Activated CD4-positive, alpha-beta T cell treated with anti-CD3 and anti-CD28 coated beads, Interleukin-2, amount 50 U/mL, for 24 hours (primary cell): ENCODE measurements at places on chromosomes 7 and 10.

GRCh38 chr7:47535704-47536628 lies 45.9 kb downstream of the TNS3 start:
- no peak for DNase-seq

DNA sequence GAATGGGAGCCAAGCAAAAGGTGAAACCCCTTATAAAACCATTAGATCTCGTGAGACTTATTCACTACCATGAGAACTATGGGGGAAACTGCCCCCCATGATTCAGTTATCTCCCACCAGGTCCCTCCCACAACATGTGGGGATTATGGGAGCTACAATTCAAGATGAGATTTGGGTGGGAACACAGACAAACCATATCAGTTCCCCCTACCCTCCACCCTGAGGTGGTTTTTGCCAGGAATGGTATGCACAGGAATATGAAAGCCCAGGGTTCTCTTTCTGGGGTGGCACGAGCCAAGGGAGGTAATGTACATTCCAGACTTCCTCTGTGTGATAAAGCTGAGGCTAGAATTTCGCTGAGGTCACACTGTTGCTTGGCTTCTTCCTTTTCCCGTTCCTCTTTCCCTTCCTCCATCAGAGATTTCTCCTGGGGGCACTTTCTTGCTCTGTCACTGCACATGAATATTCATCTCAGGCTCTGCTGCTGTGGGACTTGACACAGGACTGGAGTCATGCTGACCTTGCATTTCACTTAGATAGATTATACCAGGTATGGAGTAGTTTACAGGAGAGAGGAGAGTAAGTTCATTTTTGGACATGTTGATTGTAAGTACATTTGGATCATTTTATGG lies 347.0 kb upstream of the MTPN start:
- no peak for DNase-seq

DNA sequence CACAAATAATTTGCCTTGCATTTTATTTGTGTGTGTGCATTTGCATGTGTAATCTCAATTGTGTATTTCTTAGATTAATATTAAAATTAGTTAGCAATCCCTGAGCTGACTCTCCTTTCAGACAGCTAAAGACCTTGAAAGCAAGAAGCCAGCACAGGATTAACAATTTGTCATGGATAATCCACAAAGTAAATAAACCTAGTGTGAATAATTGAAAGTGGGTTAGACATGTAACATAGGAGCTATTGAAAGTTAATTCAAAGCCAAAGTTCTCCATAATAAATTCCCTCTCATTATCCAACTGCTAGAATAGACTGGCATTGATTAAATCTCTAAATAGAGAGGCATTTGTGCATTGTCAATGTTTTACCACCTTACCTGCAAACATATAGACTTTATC lies 326.1 kb downstream of the PLXDC2 start:
- no peak for DNase-seq

- no peak for DNase-seq
Observed at GRCh38 chr7:156560075-156560474, 80.5 kb upstream of the RNF32 start.

GRCh38 chr7:73738220-73738611 lies 386 bp downstream of the ABHD11 start:
- peak; percentile 30 for DNase-seq

GRCh38 chr10:88819290-88819689 lies 16.8 kb downstream of the LIPM start:
- no peak for DNase-seq

- no peak for DNase-seq
Observed at GRCh38 chr10:31875608-31876007, 53.0 kb downstream of the ARHGAP12 start.

DNA sequence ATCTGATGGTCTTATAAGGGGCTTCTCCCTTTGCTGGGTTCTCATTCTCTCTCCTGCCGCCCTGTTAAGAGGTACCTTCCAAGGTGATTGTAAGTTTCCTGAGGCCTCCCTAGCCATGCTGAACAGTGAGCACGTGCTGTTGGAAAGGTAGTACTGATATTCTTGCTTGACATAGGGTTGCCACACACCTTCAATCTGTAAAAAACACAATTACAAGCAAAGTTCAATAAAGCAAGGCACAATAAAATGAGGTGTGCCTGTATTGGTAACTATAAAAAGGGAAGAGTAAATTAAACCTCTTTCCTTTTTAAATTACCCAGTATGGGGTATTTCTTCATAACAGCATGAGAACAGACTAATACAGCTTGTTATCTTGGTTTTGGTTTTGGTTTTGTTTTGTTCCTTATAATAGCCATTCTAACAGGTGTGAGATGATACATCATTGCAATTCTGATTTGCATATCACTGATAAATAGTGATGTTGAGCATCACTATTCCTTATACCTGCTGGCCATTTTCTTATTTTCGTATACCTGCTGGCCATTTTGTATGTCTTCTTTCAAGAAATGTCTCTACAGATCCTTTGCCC lies 164.9 kb upstream of the TRIM24 start:
- no peak for DNase-seq

GRCh38 chr7:926061-927030 lies 28.1 kb downstream of the ADAP1 start:
- DNase-seq, result no peak
